ENCODE measurements at places on chromosomes 6 and 20. TPM values are rescaled to one million over a fixed set of nuclear protein-coding genes. Genes with fewer than 3 reads are reported as not detected.
A peak's percentile ranks its signal among the peaks of the same experiment; 100 is the strongest.

DNA sequence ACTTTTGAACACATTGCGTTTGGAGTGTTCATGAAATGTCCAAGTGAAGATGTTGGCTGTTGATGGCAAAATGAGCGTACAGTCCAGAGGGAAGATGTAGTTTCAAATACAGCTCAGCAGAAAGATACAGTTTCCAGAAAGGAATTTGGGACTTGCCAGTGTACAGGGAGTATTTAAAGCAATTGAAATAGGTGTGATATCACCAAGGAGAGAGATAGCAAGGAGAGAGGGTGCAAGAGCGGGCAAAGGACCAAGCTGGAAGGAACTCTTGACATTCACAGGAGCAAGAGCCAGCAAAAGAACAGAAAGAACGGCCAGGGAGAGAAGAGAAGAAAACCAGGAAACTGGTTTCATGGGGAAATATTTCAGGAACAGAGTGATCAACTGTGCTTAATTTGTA lies 47.8 kb downstream of the CARMIL1 start:
- no peak for DNase-seq

ELOVL4 gene
- polyA plus RNA-seq = 3.5 TPM

GRCh38 chr6:56868687-56869086 lies 86.2 kb upstream of the BEND6 start:
- DNase-seq = no peak

DPPA5 gene
- polyA plus RNA-seq = not detected

GRCh38 chr20:4522310-4522709 lies 199.4 kb upstream of the PRND start:
- no peak for DNase-seq

DNA sequence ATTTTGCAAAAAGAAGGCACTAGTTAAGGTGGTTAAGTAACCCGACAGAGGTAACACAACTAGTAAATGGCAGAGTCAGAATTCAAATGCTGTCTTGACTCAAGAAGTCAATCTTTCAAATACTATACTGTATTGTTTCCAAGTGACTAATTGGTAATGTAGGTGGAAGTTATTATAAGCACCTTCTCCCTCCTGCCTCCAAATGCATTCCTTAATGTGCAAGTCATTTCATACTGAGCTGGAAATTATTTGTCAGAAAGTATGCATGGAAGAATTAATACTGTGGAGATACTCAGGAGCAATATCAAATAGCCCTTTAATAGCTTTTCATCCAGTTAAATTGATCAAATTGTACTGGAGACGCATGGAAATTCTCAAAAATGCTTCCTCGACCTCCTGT lies 579.1 kb downstream of the DOK5 start:
- DNase-seq = no peak

LSM14B gene
- polyA plus RNA-seq = 50.5 TPM

DNA sequence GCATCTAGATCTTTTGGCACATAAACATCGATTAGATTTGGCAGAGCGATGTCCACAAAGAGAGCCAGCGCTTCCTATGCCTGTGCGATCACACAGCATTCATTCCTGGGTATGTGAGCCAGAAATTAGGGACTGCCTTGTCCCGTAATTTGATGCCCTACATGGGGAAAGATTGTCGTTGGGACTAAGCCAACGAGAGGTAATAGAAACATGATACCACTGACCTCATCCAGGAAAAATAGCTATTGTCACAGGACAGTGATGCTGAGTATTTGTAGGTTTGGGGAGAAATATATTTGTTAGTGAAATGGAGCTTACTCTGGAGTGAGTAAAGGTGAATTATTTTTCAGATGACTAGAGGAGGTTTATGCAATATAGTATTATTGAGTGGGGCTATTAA lies 154.0 kb downstream of the TSHZ2 start:
- DNase-seq = no peak

- peak; percentile 47 for DNase-seq
These were observed 816 bp upstream of the MAN1A1 start for GRCh38 chr6:119350202-119350951.

SCUBE3 gene
- 43.8 TPM for polyA plus RNA-seq

- no peak for DNase-seq
These were observed 97.8 kb upstream of the MRPS10 start for GRCh38 chr6:42315259-42315990.

DNA sequence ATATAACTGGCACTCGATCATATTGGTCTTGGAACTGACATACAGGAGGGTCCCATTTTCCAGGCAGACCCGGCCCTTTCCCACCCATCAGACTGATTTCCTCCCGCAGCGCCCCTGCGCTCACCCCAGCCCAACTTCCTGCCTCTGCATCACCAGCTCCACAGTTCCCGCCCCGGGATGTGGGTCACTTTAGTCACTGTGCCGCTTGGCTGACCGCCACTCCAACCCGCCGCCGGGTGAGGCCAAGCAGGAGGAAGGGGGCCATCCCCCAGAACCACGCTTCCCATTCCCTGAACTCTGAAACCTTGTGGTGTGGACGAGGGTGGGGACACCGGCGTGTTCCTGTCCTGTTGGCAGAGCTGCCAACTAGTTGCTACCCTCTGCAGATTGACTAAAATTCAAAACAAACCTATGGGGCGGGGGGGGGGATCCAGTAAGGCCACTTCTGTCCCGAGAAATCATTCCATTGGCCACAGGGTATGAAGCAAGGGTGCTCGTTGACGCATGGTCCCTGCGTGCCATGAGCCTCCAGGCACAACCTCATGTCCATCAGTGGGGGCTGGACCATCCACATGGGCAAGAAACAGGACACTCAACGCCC lies 12.3 kb downstream of the TGM2 start:
- DNase-seq = peak; percentile 78

GRCh38 chr6:62971976-62972658 lies 239.2 kb upstream of the FKBP1C start:
- no peak for DNase-seq

KHDC1L gene
- polyA plus RNA-seq = 0.69 TPM

KIAA1755 gene
- 1.9 TPM for polyA plus RNA-seq

DNA sequence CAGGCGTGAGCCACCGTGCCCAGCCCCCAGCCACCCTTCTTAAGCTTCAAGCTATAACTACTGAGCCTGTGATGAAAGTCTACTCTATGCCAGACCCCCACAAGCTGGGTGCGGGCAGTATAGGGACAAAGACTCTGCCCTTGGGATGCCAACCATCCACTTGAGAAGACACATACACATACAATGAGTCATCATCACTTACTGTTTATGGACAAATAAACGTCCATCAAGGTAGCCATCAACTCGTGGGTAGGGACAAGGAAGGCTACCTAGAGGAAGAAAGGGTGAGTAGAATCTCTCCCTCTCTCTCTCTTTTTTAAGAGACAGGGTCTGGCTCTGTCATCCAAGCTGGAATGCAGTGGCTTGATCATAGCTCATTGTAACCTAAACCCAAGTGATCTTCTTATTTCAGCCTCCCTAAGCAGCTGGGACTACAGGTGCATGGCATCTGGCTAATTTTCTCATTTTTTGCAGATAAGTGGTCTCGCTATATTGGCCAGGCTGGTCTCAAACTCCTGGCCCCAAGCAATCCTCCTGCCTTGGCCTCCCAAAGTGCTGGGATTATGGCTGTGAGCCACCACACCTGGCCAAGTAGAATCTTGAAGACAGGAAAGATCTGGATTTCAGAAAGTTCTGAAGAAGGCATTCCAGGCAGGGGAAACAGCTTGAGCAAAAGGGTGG lies 2.6 kb upstream of the TP53INP2 start:
- no peak for DNase-seq

COL20A1 gene
- polyA plus RNA-seq = 0.46 TPM

GRCh38 chr6:52546678-52547077 lies 30.2 kb downstream of the TRAM2 start:
- no peak for DNase-seq

DNA sequence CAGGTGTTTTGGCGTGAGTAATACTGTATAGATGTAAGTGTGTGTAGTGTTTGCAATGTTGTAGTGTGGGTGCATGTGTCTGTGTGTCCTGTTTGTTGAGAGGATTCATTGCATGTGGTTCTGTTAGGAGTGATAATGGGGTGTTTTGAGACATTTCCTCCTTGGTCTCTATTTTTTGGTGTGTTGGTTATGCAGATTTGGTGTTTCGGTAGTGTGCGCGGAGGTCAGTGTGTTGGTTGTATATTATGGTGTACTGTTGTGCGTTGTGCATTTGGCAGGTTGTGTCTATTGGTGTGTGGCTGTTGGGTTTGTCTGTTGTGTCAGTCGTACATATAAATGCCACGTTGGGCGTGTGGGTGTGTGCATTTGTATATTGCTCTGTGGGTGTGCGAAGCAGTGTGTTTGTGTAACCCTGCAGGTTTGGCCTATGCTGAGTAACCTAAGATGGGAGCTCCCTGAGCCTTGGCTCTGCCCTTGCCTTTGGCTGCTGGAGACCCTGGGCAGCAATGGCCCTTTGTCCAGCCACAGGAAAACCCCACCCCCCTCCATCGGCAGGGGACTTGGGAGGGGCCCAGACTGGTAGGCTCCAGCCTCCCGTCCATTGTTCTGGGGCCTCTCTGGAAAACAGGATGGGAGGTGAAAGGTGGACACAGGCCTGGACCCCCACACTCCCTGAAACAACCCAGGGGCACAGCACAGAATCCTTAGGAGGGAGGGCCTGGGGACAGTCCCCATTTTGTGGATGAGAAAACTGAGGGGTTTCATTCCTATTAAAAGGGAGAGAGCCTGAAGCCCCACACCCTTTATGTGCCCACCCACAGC lies 10.3 kb upstream of the ID1 start:
- DNase-seq = no peak

DNA sequence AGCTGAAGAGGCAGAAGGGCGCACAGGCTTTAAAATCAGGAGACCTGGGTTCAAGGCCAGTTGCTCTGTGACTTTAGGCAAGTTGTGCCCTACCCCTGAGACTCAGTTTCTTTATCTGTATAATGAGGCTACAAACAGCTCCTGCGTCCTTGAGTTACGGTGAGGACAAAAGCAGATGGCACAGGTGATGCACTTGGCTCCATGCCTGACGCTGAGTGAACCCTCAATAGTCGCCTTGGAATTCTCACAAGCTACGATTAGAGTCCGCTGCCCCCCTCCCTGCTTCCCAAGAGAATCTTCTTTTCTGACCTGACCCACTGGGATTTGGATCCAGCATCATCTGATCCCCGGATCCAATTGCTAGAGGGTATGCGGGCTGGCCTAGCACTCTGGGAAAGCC lies 6.4 kb downstream of the KCNG1 start:
- no peak for DNase-seq

DNA sequence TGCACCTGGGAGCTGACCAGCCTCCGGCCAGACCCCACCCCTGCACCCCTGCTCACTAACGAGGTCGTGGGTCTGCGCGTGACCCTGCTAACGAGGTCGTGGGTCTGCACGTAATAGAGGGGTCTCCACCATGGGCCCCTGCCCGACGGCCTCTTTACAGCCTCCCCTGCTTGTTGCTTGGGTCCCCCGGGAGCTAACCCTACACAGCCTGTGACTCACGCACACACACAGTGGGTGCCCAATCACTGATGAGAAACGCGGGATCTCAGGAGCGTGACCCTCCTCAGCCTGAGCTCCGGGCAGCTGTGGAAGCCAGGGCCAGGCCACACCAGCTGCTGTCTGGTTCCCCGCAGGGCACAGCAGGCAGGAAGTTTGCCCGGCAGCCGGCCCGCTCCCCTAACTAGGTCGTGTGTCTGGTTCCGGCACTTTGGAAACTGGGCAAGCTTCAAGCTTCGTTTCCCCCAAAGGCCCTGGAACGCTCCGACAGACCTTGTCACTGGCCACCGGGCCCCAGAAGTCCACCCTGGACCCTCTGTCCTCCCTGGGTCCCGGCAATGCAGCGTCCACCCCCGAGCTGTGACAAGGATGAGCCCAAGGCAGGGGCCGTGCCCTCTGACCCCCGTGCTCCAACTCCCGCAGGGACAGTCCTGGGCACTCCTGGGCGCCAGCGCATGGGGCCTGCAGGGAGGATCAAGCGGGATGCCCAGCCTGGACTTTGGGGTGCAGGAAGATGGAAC lies 767 bp downstream of the PTK6 start:
- DNase-seq = no peak

DNA sequence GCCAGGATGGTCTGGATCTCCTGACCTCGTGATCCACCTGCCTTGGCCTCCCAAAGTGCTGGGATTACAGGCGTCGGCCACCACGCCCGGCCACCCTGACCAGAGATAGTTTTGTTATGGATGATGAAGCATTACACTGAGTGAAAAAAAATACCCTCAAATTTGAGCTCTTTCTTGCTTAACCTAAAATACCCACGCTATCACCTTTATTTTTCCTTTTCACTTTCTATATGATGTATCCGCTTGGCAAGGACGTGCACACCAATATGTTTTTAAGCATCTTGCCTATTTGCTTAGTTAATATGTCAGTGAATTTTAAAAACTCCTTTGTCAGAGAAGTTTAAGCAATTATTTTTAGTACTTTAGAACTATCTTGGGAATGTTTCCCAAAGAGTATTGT lies 150.4 kb downstream of the INSM1 start:
- no peak for DNase-seq

DNA sequence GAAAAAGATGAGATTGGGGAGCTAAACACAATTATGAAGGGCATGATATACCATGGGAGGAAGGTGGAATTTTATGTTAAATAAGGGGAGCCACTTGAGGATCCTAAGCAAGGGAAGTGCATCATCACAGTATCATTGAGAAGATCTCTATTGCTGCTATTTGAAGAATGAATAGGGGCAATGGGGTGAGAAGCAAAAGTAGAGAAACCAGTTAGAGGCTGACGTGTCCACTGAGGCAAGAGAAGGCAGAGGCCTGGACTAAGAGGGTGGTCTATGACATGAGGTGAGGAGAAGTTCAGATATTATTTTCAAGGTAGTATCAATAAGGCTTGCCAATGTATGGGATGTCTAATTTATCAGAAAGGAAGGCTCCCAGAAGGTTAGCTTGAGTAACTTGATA lies 111.6 kb downstream of the TENT5A start:
- no peak for DNase-seq

TBPL1 gene
- 53.4 TPM for polyA plus RNA-seq

- DNase-seq = no peak
These were observed 117.6 kb downstream of the PLCB1 start for GRCh38 chr20:8249634-8250033.

DNA sequence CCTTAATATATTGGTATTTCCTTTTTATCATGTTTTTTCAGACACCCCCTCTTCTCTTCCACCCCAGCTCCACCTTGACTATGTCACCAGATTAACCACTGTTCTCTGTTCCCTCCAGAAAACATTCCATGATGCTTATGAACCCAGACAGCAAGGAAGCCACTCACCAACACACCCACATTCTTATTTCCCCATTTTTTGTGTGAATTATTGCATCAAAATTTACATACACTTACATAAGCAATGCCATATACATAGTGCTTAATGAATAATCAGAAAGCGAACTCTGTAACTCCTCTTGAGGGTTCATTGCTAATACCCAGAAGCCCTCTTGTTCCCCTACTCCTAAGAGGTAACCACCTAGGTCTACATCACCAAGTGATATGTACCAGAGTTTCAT lies 182.3 kb upstream of the CDYL start:
- no peak for DNase-seq

Measured in right renal cortex interstitium (tissue), 3 donors.